ENCODE measurements at places on chromosomes 7 and 10.
A peak's percentile ranks its signal among the peaks of the same experiment; 100 is the strongest.

- DNase-seq = no peak
Measured at GRCh38 chr10:49271346-49271745, 27.6 kb upstream of the C10orf71 start.

DNA sequence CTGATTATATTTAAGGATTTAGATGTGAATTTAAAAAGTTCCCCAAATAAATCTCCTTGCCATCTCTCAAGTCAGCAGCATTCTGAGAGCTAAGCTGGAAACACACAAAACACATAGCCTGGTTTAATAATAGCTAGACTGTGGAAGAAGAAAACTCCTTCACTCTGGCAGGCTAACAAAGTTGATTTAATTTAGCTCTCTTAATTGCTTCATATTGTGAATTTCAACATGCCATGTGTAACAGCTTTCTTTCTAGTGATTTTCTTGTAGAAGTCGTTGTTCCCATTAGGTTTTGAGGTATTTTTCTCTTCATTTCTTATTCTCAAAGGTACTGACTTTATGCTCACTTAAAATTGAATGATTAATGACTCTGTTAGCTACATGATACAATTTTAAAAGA is 216.8 kb upstream of the AKR1E2 start:
- no peak for DNase-seq

DNA sequence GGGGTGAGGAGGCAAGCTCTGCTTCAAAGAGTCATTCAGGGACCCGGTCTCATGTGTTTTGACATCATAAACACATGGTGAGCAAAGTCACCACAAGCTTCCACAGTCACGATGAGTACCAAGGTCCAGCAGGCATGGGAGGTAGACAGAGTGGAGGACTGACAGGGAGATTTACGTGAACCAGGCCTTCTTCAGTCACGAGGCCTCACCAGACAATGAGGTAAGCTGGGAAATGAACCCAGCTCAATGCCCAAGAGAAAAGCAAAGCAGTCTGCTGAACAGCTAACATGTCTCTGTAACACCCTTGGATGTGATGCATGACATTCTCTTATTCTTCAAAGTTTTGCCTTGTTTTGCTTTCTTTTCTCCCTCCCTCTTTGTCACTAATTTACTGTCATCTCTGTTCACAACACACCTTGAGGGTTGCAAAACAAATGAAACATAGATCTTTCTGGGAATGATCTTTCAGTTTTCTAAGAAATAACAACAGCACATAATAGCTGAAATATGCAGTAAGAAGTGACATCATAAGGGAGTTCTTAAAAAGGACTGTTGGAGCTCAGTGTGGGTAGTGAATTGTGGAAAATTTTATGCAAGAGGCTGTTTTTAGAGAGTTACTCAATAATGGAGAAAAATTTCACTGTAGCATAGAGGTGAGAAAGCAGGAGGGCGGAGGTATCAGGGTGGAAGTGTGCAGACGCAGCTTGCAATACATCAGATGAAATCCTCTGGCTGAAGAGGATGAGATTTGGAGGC is 9.0 kb downstream of the PPP1R17 start:
- peak; percentile 4 for DNase-seq

- DNase-seq = no peak
Measured at GRCh38 chr7:43838201-43838658, 31.1 kb downstream of the MRPS24 start.

GRCh38 chr10:12947741-12948140 is 53.8 kb downstream of the CCDC3 start:
- DNase-seq = no peak

- DNase-seq = no peak
Measured at GRCh38 chr7:74494076-74494548, 40.4 kb downstream of the GTF2IRD1 start.

DNA sequence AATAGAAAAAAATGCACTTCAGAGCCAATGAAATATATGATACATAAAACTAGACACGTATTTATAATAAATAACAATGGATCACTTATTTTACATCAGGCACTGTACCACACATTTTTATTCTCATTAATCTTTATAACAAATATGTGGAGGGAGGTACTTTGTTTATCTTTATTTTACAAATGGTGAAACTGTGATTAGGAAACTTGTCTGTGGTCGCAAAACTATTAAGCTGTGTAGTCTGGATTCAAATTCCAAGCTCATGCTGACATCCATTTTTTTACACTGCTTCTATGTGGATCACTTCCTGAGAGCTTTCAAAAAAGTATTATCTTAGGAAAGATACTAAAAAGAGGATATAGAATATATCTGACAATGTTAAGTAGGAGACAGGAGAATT is 978.6 kb downstream of the SORCS1 start:
- DNase-seq = no peak

DNA sequence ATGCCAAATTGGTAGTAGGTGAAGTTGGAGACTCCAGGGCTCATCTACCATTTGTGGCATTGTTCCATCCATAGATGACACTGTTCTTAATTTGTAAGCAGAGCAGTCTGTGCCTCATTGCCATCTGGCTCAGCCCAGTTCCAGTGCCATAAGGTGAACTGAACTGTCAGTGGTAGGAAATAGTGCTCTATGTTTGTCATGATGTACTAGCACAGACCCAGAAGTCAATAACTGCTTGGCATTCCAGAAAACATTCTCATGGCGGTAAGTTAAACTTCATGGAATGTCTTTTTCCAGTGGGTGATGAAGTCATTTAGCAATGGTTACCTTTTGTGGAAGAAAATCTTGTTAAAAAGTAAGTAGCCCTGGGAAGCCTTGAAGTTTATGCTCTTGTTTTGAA is 302.7 kb downstream of the SUGCT start:
- DNase-seq = peak; percentile 87

- DNase-seq = no peak
Measured at GRCh38 chr10:131242007-131242406, 69.5 kb downstream of the TCERG1L start.

DNA sequence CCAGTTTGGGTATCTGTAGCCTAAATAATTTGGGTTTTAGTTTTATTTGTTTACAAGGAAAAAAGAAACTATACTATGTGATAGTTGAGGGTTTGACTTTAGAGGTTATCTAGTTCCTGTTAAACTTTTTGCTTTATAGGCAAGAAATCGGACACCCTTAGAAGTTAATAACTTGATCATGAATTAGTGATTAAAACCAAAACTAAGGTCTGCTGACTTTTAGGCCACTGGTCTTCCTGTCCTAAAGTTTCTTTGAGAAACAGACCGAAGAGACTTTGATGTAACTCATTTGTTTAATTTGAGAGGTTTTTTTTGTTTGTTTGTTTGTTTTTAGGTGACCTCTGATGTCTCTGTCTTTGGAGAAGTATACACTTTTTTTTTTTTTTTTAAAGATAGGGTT is 59.7 kb downstream of the PHTF2 start:
- no peak for DNase-seq

- no peak for DNase-seq
Measured at GRCh38 chr7:66727058-66727457, 13.5 kb upstream of the RABGEF1 start.

DNA sequence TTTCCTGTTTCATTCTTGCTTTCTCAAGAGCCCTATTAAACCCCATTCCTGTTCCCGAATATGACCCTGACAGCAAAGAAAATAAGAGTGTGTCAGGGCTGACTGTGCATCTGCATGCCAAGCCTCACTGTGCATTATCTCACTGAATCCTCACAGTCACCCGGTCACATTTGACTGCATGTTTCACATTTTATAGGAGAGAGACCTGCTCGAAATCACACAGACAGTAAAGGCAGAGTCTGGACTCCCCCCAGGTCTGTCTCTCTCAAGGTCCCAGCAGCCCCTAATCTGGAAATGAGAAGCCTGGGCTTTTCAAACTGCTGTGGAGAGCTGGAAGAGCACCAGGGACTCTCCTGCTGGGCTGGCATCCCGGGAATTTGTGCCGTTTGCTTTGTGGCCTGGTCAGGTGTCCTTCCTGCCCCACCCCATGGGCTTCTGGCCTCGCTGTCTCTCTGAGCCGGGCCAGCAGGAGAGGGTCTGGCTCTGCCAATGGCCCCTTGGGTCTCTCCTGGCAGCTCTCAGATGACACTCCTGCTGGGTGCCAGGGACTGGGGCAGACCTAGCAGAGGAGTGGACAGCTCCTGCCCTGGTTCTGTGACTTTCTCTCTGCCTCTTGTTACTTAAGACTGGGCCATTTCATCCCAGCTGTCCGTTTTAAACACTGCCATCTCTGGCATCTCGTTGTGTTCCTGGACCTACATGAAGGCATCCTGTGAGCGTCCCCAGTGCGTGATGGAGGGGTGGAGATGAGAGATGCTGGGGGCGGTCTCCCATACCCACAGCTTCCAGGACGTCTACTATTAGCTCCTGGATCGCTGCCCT is 173.6 kb downstream of the ARHGAP12 start:
- peak; percentile 46 for DNase-seq

DNA sequence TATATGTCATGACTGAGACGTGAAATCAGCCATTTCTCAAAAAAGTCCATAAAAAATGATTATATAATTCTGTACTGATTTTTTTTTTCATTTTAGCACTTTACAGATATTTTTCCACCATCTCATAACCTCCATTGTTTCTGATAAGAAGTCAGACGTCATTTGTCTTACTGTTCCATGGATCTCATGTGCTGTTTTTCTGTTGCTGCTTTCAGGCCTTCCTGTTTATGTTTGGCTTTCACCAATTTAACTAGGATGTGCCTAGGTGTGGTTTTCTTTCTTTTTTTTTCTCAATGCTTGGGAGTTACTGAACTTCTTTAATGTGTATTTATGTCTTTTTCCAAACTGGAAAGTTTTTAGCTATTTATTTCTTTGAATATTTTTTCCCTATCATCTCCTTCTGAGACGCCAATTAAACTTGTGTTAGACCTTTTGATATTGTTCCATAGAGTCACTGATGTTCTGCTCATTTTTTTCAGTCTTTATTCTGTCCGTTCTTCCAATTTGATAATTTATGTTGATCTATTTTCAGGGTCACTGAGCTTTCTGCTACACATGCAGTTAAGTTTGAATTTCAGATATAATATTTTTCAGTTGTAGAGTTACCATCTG is 43.3 kb downstream of the TAF3 start:
- no peak for DNase-seq

GRCh38 chr7:155222061-155222460 is 75.6 kb upstream of the INSIG1 start:
- DNase-seq = no peak

DNA sequence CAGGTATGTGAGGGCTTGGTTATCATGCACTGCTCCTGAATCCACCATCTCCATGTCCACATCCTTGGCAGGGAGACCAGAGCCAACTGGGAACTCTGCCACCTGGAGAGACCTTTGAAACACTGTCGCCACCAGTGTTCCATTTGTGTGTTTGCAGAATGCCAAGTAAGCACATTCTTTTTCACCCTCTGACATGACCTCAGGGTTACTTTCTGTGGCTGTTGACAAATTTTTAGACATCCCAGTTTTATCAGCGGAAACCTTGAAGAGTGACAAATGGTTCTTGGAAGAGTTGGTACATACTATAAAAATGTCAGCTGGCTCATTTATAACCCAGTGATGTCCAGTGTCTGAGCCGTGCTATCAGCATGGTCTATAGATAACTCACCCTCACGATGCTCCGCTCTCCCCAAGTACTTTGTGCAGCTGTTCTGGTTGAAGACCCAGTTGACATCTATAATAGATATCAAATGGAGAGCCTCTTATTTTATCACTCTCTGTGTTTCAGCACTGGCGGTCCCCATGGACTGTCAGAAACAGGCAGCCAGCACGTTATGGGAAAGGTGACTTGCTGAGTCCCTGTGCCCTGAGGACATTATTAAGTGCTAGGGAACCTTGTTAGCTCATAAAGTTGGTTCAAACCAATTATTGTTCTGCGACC is 563.1 kb upstream of the GALNT17 start:
- no peak for DNase-seq

DNA sequence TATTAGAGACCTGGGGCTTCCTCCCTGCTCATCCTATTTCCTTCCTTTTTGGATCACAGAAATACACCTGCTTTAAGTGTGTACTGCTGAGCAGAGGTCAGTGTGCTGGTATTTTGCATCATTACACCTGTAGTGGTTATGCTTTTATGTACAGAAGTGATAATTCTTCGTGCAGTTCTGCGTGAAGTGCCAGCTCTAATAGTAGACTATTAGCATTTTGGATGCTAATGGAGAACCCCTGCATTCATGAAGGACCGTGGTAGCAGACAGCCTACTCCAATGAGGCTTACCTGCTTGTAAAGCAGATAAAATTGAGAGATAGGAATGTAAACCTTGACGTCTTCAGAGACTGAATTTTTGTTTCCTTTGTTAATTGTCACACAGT is 114.3 kb downstream of the CDK14 start:
- no peak for DNase-seq

DNA sequence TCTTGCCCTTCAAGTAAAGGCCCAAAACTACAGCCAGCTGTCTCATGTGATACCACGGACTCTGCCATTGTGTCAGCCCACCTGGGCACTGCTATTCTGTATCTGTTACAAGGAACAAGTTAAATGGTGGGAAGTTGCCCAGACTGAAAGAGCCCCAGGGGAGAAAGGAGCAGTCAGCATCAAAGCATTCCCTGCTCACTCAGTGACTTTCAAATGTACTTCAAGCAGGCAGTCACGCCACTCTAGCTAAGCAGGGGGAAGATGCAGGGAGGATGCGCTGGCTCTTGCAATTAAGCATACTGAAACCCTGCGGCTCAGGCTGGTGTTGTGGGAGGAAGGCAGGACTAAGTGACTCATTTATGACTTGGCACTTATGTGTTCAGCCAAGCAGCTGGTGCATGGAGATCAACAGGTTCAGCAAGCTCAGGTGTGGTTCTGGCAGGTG is 1249.6 kb downstream of the TYW1 start:
- DNase-seq = peak; percentile 7

- DNase-seq = peak; percentile 81
Measured at GRCh38 chr10:15725603-15726002, 5.9 kb upstream of the ITGA8 start.

DNA sequence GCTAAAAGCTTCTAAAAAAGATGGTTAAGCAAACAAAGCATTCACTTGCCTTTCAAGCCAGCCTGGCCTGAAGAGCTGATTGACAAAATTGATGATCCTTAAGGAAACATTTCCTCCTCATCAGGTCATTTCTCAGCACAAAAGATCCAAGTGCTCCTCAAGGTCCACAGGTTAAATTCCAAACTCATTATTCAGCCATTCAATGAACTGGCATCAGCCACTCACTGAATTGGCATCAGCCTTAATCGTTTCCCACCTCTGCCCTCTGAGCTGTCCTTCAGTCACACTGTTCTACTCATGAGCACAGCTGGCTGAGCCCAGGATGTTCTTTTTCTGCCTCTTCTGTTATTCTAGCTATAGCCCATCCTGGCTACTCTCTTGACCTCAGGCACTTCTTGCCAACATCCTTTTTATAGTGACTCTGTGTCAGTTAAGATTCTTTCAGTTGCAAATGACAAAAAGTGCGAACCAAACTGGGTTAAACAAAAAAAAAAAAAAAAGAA is 147.5 kb downstream of the RAB11FIP2 start:
- DNase-seq = no peak
